Activated CD8-positive, alpha-beta T cell treated with anti-CD3 and anti-CD28 coated beads for 36 hours (primary cell): ENCODE measurements at places on chromosomes 2 and 18.

DNA sequence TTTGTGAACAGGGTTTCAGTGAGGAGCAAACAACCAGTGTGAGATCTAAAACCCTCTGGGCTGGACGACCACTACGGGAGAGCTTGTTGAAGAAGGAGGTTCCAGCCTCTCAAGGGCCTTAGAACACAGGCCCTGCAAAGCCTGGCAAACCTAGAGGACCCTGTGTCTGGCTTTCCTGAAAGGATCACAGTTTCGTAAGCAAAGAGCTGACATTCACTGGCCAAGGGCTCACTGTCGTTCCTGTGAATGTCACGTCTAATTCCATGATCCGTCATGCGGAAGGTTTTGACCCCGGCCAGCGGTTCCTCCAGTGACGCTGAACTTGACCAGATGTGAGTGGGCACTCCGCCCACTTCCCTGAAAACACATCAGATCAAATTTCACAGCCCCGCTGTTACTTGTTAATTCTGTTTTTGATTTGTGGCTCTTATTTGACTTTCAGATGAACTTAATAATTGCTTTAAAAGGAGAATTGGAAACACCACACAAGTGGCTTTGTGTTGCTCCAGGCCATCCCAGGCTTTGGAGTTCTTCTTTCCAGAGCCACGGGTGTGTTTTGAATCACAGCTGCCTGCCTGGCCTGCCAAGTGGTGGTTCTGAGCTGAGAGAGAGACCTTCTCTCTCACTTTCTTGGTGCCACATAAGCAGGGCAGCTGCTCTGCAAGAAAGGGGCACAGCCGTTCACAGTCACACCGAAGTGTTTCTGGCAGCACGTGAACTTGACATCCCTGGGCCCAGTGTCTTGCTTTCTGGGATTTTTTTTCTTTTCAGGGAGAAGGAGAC lies 308.4 kb downstream of the NDUFA10 start:
- no peaks in the 10 kb centered on the region for H3K36me3 ChIP-seq
- H3K4me1 ChIP-seq, result no peaks in the 10 kb centered on the region
- H3K4me3 ChIP-seq, result no peak overlapping the region
- H3K27me3 ChIP-seq, result no peaks in the 10 kb centered on the region

DNA sequence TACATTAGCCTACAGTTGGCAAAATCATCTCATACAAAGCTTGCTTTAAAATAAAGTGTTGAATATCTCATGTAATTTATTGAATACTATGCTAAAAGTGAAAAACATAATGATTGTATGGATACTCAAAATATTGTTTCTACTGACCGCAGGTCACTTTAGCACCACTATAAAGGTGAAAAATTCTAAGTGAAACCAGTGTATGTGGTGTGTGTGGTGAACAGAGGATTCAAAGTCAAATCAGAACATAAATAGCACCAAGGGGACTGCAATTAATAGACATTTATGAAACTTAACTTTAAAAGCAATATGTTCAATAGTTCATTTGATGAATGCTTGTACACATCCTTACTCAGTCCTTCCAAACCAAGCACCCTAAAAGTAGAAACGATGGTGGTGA lies 145.8 kb downstream of the AKAIN1 start:
- no peak overlapping the region for H3K27ac ChIP-seq
- no peaks in the 10 kb centered on the region for H3K4me1 ChIP-seq
- H3K4me3 ChIP-seq, result no peak overlapping the region
- no peak for DNase-seq
- H3K36me3 ChIP-seq, result no peaks in the 10 kb centered on the region
- H3K27me3 ChIP-seq, result no peaks in the 10 kb centered on the region

DNA sequence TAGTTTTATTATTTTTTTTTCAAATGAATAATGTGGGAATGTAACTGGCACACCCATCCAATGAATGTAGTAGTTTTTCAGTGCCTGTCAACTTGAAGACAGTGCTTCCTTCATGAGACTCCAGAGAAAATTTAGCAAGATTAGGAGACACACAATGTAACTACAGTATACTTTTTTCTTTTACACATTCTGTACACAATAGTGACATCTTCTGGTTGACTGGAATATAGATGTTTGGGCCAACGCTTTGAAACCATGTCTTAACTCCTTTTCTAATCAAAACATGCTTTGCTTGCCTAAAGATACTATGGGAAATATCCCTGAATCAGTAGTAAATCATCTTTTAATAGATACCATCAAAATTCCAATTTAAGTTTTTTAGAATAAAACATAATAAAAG lies 229.5 kb upstream of the ZC3H15 start:
- no peak for DNase-seq
- no peaks in the 10 kb centered on the region for H3K4me1 ChIP-seq
- H3K4me3 ChIP-seq, result no peak overlapping the region
- no peaks in the 10 kb centered on the region for H3K27me3 ChIP-seq
- H3K36me3 ChIP-seq, result peaks cover 2% of the 10 kb centered on the region

GRCh38 chr2:240932724-240933047 lies 26.6 kb downstream of the CROCC2 start:
- no peak overlapping the region for H3K4me3 ChIP-seq
- H3K27me3 ChIP-seq, result peaks cover 4% of the 10 kb centered on the region
- no peak overlapping the region for H3K27ac ChIP-seq
- no peaks in the 10 kb centered on the region for H3K4me1 ChIP-seq
- no peaks in the 10 kb centered on the region for H3K36me3 ChIP-seq
- DNase-seq, result no peak

- peaks cover 7% of the 10 kb centered on the region for H3K27me3 ChIP-seq
- H3K27ac ChIP-seq, result no peak overlapping the region
- no peak for DNase-seq
- H3K4me1 ChIP-seq, result no peaks in the 10 kb centered on the region
These were observed 10.9 kb downstream of the SERPINB5 start for GRCh38 chr18:63487676-63488075.
